ENCODE measurements at places on chromosomes 12 and 14. TPM values are rescaled to one million over a fixed set of nuclear protein-coding genes. Genes with fewer than 3 reads are reported as not detected.

SPX gene
- total RNA-seq: 1.1 TPM

ACAD10 gene
- 32.6 TPM for total RNA-seq

DLGAP5 gene
- total RNA-seq: 46.0 TPM

TSHR gene
- not detected for total RNA-seq

DNA sequence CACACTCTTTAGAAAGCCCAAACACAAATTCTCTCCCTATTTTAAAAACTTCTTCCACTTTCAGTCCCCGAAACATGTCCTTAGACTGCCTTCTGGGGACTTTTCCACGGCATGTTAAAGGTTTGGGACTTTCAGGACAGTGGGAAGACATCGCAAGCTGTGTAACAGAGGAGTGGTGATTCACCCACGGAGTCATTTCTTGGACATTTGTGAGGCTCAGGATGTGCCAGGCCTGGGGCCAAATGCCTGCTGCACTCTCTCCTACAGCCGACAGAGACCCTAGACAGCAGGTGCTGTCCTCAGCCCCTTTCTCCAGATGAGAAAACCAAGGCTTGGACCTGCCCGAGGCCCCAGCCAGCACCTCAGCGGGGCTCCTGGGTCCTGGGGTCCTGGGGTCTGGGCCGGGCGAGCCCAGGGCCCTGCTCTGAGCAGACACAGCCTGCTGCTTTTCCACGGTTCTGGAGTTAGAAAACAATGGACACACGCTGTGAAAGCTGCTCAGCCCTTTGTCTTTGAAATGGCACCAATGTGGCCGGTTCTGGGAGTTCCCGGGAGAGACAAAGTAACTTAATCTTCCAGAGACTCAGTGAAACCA lies 370.2 kb upstream of the SFSWAP start:
- no peaks in the 10 kb centered on the region for H3K4me1 ChIP-seq
- no peaks in the 10 kb centered on the region for H3K36me3 ChIP-seq
- no peak for DNase-seq

- no peaks in the 10 kb centered on the region for H3K36me3 ChIP-seq
- no peak overlapping the region for H3K4me3 ChIP-seq
- no peak for DNase-seq
Observed at GRCh38 chr14:68965261-68965761, 13.8 kb downstream of the ACTN1 start.

GRCh38 chr12:48021485-48022179 lies 17.4 kb upstream of the COL2A1 start:
- H3K4me3 ChIP-seq: no peak overlapping the region
- H3K36me3 ChIP-seq: no peaks in the 10 kb centered on the region
- H3K27me3 ChIP-seq: peaks cover 33% of the 10 kb centered on the region
- DNase-seq: no peak

DNA sequence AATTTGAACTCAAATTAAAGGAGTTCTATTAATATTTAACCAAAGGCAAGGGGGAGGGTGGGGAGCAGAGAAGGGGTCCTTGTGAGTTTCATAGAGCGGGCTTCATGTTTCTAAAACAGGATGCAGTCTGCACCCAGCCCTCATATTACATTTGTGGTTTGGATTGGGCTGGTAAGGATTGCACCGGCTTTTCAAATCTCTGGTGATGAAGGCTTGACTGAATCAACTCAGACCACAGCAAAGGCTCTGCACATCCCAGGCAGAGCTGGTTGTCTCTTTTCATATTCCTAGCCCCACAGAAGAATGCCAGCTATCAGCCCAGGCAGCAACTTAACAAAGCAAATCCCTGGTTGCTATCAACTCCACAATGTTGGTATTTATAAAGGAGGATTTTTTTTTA lies 1221.4 kb downstream of the VRK1 start:
- H3K4me3 ChIP-seq: no peak overlapping the region
- H3K4me1 ChIP-seq: peaks cover 19% of the 10 kb centered on the region
- DNase-seq: no peak
- H3K36me3 ChIP-seq: no peaks in the 10 kb centered on the region
- no peaks in the 10 kb centered on the region for H3K27me3 ChIP-seq

GRCh38 chr14:33056213-33056612 lies 117.5 kb downstream of the NPAS3 start:
- H3K4me3 ChIP-seq: no peak overlapping the region
- DNase-seq: no peak
- no peak overlapping the region for H3K27ac ChIP-seq
- no peaks in the 10 kb centered on the region for H3K36me3 ChIP-seq
- no peaks in the 10 kb centered on the region for H3K4me1 ChIP-seq

GRCh38 chr12:109592195-109592904 lies 18.8 kb downstream of the MVK start:
- H3K4me1 ChIP-seq: peaks cover 18% of the 10 kb centered on the region
- peaks cover 42% of the 10 kb centered on the region for H3K36me3 ChIP-seq
- no peak overlapping the region for H3K4me3 ChIP-seq
- no peak for DNase-seq

GRCh38 chr12:70584332-70584731 lies 52.9 kb downstream of the PTPRB start:
- no peaks in the 10 kb centered on the region for H3K27me3 ChIP-seq
- no peaks in the 10 kb centered on the region for H3K36me3 ChIP-seq
- no peak overlapping the region for H3K27ac ChIP-seq
- H3K4me3 ChIP-seq: no peak overlapping the region

All from activated T-helper 2 cell treated with anti-CD3 and anti-CD28 coated beads, Interferon-gamma antibody, Interleukin-2, Interleukin-4, amounts not matched to agents 10 μg/mL and 5 μg/mL and 100 μg/mL, durations not matched to agents 14 hours and 24 hours and 36 hours (primary cell).